ENCODE measurements at places on chromosomes 13 and 19.

DNA sequence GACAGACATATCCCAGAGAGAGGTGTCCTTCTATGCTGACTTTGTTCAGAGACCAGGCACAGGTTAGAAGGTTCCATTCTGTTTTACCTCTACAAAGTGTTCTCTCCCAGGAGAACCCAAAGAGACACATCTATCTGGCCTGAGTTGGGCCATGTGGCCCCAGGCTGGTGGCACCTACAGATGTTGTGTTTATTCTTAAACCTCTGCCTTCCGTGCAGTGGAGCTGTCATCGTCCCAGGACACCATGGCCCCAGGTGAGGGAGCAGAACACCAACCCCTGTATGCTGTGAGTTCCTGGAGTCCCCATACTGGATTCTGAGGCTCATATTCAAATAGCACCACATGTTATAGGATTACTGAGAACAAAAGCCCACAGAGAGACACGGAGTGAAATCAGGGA lies 3.9 kb downstream of the KIR3DL3 start:
- H3K4me1 ChIP-seq, result no peaks in the 10 kb centered on the region

DNA sequence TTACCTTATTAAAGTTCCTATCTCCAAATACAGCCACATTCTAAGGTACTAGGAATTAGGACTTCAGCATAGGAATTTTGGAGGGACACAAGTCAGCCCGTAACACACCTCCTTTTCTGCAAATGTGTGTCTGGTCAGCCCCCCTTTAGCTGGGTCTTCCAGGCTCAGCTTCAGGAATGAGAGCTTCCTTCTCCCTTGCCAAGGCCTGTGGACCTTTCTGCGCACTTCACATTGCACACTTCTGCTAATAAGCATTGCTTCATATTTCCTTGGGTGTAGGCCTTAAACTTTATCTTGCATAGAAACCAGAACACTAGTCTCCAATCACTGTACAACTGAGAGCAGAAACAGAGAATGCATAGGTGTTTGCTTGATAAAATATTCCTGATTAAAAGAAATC lies 4.5 kb upstream of the STK24 start:
- H3K27me3 ChIP-seq, result no peaks in the 10 kb centered on the region
- DNase-seq, result no peak
- peaks cover 23% of the 10 kb centered on the region for H3K4me1 ChIP-seq
- no peaks in the 10 kb centered on the region for H3K36me3 ChIP-seq

DNA sequence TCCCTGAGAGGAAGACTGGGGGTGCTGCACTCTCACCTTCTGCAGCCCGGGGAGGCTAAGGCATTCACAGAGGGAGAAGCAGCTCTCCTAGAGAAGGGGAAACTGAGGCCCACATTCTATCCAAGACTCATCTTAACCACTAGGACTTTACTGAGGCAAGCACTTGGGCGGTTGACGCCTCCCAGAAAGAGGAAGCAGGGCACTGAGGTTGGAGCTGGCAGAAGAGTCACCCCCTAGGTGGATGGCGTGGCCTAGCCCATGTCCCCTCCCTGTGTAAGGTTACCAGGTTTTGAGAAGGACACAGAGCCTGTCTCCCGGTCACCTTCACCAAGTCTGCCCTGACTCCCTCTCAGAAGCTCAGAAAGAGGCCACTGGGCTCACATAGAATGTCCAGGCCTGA lies 2.7 kb downstream of the S1PR2 start:
- no peaks in the 10 kb centered on the region for H3K27me3 ChIP-seq
- no peak overlapping the region for H3K27ac ChIP-seq
- H3K36me3 ChIP-seq, result no peaks in the 10 kb centered on the region
- H3K4me3 ChIP-seq, result no peak overlapping the region

DNA sequence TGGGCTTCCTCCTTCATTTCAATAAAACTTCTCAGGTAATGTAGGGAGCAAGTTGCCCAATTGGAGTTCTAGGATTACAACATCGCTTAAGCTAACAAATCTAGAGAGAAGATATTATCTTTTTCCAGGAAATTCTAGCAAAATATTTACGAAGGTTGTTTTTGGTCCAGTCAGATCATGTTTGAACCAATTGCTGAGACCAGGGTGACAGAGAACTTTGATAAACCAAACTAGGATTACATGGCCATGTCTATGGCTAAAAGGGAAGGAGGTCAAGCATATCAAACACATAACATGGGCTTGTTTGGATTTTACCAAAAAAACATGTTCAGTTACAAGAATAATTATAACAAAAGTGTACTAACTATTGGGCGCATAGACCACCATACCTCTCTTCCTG lies 442.4 kb upstream of the SGCG start:
- H3K27ac ChIP-seq, result no peak overlapping the region
- no peaks in the 10 kb centered on the region for H3K27me3 ChIP-seq
- H3K4me3 ChIP-seq, result no peak overlapping the region
- DNase-seq, result no peak

DNA sequence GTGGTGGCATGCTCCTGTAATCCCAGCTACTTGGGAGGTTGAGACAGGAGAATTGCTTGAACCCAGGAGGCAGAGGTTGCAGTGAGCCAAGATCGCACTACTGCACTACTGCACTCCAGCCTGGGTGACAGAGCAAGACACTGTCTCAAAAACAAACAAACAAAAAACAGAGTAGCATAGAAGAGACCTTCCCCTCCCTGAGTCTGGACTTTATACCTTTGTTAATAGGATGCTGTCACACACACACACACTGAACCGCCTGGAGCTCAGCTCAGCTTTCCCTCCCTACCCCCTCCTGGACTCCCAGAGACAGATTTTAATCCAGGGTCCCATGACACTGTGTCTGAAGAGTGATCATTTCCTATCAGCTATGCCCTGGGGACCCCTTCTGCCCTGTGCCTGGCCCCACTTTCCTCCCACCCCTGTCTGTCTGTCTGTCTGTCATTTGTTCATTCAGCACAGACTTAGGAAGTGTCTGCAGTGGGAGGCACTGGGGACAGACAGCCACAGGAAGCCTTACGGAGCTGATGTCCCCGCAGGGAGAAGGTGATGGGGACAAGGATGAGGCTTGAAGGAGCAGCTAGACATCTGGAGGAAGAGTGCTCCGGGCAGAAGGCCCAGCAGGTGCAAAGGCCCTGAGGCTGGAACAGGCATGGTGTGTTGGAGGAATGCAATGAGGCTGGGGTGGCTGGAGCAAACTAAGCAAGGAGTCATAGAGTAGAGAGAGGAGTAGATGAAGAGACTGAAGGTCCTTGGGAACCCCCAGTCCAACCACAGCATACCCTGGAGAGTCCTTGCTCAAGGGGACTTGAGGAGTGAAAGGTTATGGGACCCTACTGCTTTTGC lies 4.9 kb downstream of the CERS4 start:
- H3K27me3 ChIP-seq, result no peaks in the 10 kb centered on the region
- no peaks in the 10 kb centered on the region for H3K4me1 ChIP-seq
- no peak for DNase-seq
- H3K4me3 ChIP-seq, result no peak overlapping the region
- no peaks in the 10 kb centered on the region for H3K36me3 ChIP-seq

GRCh38 chr13:109105899-109106298 lies 476.5 kb downstream of the MYO16 start:
- no peaks in the 10 kb centered on the region for H3K36me3 ChIP-seq
- H3K27ac ChIP-seq, result no peak overlapping the region
- no peaks in the 10 kb centered on the region for H3K27me3 ChIP-seq

- H3K4me1 ChIP-seq, result peaks cover 18% of the 10 kb centered on the region
- DNase-seq, result peak; percentile 93
- H3K27me3 ChIP-seq, result no peaks in the 10 kb centered on the region
- H3K4me3 ChIP-seq, result peak overlapping the region; percentile 15
- peak overlapping the region; percentile 94 for H3K27ac ChIP-seq
These were observed 19.7 kb downstream of the CEACAM16 start for GRCh38 chr19:44718441-44719261.

DNA sequence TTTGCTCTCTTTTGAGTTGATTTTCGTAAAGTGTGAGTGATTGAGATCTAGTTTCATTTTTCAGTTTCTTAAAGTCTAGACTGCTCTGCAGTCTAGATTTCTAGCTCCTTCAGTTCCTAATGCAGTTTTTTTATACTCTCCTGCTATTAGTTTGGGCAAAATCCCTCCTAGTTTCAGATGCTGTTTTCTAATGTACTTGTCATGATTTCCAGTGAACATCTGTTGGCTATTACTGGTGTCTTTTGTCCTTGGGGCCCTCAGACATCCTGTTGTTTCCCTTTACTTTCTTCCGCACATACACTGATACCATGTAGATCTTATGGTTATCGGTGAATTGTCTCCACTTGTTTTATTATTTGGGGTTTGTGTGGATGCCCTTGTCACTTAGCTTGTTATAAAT lies 292.1 kb downstream of the TDRD3 start:
- no peaks in the 10 kb centered on the region for H3K36me3 ChIP-seq
- no peak for DNase-seq
- H3K4me1 ChIP-seq, result no peaks in the 10 kb centered on the region
- no peaks in the 10 kb centered on the region for H3K27me3 ChIP-seq
- no peak overlapping the region for H3K27ac ChIP-seq

DNA sequence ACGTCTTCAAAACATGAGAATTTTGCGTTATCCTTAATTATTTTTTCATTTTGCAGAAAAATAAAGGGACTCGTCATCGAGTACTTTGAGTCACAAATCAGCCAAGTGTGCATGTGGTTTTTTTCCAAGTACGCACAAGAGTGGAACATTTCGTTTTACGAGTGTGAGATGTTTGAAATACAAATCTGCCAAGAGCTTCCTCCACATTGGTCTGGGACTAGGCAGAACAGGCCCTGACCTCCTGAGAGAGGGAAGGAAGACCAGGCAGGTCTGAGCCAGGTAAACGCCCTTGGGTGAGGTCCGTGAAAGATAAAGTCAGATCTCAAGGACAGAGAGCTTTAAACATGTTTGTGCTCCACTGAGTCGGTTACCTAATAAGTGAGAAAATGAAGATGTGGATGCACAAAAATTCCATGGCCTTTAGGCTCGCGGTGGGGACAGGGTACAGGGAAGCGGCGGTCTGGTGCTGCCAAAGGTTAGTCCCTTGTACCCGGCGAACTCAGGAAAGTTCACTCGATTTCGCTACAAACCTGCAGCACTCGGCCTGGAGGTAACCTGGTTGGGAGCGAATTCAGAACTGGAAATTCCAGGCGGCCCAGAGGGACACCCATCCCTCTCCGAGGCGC lies 473 bp upstream of the ITM2B start:
- H3K4me3 ChIP-seq, result peak overlapping the region; percentile 97
- no peaks in the 10 kb centered on the region for H3K27me3 ChIP-seq
- no peak for DNase-seq
- H3K36me3 ChIP-seq, result no peaks in the 10 kb centered on the region

DNA sequence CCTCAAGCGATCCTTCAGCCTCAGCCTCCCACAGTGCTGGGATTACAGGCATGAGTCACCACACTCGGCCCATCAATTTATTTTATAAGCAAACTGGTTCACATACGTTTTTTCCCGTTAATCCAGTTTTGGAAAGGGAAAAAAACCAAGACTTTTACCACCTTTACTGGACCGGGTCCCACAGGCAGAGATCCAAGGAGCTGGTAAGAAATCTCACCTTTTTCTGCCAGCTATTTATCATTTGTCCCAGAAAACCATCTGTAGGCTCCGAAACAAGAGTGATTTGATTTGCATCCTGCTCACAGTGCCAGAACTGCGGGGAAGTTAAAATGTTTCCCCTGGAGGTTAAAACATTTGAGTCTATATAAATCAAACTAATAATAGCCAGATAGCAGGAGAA lies 6.3 kb upstream of the FUT2 start:
- no peaks in the 10 kb centered on the region for H3K36me3 ChIP-seq
- H3K27ac ChIP-seq, result no peak overlapping the region
- H3K27me3 ChIP-seq, result no peaks in the 10 kb centered on the region
- H3K4me3 ChIP-seq, result no peak overlapping the region

All from cardiac muscle cell (in vitro differentiated cells and primary cell).